Left ventricle myocardium superior (tissue), 1 donor: ENCODE measurements at places on chromosomes 7 and 10. TPM values are rescaled to one million over a fixed set of nuclear protein-coding genes. Genes with fewer than 3 reads are reported as not detected.

WDR86 gene
- 0.37 TPM for total RNA-seq

- DNase-seq: no peak
Observed at GRCh38 chr10:5835446-5836095, 22.3 kb upstream of the GDI2 start.

LLCFC1 gene
- not detected for total RNA-seq

GRCh38 chr10:5362873-5363272, 1.9 kb upstream of the UCN3 start:
- no peak for DNase-seq

- no peak for DNase-seq
Observed at GRCh38 chr7:55514546-55515265, 57.6 kb downstream of the VOPP1 start.

TMEM176B gene
- 45.2 TPM for total RNA-seq

GRCh38 chr7:42071372-42072261, 165.4 kb downstream of the GLI3 start:
- no peak for DNase-seq

PLCE1 gene
- total RNA-seq: 4.6 TPM

DNA sequence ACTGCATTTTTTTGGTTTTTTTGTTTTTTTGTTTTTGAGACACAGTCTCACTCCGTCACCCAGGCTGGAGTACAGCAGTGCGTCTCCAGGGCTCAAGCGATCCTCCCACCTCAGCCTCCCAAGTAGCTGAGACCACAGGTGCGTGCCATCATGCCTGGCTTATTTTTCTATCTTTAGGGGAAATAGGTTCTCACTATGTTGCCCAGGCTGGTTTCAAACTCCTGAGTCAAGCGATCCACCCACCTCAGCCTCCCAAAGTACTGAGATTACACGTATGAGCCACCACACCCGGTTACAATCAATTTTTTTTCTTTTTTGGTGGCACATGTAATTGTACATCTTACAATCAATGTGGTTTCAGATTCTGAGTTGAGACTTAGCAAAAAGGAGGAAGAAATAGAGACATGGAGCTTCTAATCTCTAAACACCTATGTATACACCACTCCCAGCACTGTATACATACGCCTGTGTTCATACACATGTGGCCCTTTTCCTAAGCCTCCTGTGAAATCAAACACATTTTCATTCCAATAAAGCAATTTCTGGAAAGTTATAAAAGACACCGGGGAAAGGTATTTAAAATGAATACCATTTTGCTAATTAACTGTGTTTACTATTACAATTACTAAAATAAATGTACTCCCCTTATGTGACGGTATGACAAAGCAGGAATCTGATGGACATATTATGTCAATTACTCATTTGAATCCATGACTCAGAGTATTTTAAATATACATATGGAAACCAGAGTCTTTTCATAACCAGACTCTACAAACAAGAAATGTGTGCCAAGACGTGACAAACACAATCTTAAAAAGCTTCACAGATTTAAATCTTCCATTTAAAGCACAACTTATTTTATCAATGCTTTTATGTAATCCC, 40.9 kb downstream of the SMURF1 start:
- DNase-seq: no peak

DNA sequence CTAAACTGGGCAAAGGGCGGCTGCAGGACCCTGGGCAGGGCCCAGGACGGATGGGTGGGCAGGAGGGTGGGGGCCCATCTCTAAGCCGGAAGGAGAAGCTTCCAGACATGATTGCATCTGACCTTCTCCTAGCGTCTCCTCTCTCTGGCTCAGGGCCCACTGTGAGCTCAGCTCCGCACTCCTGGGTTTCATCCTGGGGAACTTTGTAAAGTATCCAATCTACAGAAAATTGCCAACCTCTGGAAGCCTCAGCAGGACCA, 8.8 kb upstream of the RET start:
- peak; percentile 30 for DNase-seq

DNA sequence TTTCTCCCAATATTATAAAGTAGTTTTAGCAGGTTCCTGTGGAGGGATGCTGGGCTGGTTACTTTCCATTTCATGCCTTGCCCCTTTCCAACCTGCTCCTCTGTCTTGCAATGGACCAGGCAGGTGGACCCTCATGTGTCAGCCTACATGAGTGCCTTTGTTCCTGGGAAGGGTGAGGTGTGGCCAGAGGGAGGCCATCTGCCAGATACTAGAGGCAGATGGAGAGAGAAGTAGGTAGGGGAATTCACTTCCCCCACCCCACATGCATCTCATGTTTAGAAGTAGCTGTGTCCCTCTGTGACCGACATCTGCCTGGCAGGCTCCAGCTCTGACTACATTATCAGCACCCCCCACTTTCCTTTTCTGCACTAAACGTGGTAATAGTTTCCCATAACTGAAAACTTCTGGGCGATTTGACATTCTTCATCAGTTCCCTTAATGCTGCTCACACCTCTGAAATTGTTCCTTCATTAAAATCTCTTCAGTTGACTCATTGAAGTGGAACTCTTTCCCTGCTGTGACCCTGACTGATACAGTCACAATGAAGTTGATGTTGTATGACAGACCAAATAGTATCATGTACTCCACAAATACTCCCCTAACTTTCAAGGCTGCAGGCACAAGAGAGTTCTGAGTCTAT, 396.3 kb upstream of the FZD8 start:
- DNase-seq: no peak

VIPR2 gene
- 21.3 TPM for total RNA-seq

TEX36 gene
- not detected for total RNA-seq

DNA sequence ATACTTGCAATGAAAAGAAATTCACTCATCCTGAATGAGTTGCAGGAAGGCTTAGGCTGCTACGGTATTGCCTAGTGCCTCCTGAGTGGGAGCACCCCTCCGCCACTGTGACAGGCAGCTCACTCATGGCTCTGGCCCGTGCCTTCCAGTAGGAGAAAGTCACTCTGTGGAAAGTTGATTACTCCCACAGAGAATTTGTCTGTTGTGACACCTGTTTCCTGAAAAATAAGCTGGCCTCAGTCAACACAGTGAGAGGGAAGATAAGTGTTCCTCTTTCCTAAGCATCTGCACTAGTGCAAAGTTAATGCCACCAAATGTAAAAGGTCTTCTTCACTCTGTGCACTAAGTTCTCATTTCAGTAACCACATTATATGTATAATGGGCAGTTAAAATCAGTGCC, 158.8 kb upstream of the INHBA start:
- no peak for DNase-seq

LHFPL3 gene
- not detected for total RNA-seq

GRCh38 chr7:17371671-17372524, 73.4 kb downstream of the AHR start:
- DNase-seq: no peak

GRCh38 chr7:97971120-97971989, 18.6 kb downstream of the OCM2 start:
- DNase-seq: no peak

ZNF107 gene
- 1.1 TPM for total RNA-seq

GRCh38 chr7:11698384-11698871, 133.6 kb downstream of the THSD7A start:
- no peak for DNase-seq

GRCh38 chr10:127565583-127565982, 16.5 kb downstream of the NPS start:
- DNase-seq: no peak

PPP1R17 gene
- total RNA-seq: not detected

DNA sequence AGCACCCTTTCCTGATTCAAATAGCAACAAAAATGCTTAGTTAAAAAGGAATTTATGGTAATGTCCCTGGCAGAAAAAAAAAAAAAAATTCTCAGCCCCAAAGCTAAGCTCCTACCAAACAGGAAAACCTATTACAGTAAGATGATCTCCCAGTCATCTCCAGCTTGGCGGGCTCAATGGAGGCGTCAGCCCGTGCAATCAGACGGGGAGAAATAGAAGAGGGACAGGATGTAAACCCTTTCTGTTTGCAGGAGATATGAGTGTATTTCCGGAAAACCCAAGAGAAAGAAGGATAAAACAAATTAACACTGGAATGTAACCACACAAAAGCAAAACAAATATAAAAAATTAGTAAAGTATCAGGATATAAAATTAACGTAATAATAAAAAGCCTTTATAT, 242.8 kb downstream of the TCERG1L start:
- DNase-seq: no peak

DNA sequence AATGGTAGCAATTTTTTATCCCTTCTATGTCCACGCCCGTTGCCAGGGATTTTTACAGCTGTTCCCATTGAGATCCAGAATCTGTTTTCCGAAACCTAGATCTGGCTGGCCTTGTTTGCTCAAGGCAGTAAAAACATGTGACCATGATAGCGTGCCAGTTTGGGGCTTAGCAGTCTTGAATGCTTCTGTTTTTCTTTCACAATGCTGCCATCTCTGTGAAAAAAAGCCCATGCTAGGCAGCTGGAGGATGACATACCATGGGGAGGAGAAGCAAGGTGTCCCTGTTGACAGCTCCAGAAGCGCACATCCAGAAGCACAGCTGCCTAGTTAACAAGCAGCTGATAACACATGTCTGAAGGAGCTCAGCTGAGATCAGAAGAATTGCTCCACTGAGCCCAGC, 2.2 kb upstream of the ZNF92 start:
- no peak for DNase-seq

ZPBP gene
- total RNA-seq: not detected

DNA sequence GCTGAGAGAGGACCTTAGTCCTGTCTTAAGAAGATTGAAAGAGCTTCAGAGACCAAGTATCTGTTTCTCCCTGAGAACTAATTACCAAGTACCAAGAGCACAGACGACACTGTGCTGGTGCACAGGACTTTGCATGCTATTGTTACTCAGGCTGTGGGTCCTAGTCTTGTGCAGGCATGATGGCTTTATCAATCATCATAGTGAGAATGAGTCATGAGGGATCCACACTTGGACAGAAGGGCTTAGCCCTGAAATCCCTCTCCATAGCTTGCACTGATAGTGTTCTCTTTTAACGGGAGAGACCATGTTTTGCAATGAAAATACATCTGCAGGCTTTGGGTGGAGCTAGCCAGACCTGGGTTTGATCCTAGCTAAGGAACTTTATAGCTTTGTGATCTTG, 93.3 kb downstream of the SORCS3 start:
- no peak for DNase-seq

DNA sequence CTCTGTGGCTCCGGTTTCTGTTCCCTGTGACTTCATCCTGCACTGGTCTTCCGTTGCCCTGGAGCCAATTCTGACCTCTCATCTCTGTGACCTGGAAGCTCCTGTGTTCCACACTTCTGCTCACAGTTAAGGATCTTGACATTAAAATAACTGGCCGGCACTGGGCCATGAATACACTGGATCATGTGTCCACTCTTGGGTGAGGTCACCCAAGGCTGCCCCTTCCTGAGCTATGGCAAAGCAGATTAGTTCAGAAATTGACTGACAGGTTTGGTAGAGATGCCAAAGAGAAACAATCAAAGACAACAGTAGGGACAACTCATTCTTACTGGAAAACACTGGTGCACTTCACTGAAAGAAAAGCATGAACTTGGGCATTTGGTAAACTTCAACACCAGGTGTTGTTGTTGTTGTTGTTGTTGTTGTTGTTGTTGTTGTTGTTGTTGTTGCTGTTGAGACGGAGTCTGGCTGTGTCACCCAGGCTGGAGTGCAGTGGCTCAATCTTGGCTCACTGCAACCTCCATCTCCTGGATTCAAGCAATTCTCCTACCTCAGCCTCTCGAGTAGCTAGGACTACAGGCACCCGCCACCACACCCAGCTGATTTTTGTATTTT, 36.7 kb upstream of the GRID1 start:
- no peak for DNase-seq

DNA sequence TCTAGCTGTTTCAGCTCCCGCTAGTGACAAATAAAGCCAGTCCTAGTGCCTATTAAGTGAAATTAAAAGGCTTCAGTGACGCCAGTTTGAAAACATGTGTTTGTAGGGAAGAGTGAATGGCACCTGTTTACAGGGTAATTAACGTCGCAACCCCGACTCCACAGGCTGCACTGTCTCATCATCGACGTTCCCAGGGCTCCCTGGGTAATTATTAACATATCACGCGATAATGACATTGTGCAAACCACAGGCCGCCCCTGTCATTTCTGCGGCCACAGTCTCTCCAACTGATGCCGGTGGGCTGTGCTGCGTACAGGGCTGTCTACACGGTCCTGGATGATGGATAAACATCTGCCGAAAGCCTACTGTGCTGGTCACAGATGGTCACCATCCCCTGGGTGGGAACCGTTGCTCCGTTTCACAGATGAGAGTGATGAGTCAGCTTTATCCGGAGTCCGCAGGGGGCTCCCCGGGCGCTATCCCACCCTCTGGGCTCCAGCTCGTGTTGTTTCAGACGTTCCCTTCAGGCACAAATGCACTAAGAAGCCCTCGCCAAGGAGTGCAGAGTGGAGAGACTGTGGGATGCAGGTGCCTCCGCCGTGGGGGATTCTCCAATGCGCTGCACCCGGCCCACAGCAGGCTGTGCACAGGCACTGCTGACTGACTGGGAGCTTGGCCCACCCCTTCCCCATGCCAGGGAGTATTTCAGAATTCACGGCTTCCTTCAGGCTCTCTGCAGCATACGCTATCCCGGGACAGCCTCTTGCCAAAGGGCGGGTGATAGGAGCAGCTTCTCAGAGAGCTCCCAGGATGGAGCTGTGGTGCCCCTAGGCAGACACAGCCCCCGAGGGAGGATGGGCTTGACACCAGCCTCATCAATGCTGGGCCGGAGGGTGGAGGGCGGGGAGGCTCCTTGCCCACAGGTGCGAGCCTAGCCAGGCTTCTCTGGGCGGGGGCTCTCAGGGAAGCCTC, 491.8 kb upstream of the FOXK1 start:
- DNase-seq: peak; percentile 16

DNA sequence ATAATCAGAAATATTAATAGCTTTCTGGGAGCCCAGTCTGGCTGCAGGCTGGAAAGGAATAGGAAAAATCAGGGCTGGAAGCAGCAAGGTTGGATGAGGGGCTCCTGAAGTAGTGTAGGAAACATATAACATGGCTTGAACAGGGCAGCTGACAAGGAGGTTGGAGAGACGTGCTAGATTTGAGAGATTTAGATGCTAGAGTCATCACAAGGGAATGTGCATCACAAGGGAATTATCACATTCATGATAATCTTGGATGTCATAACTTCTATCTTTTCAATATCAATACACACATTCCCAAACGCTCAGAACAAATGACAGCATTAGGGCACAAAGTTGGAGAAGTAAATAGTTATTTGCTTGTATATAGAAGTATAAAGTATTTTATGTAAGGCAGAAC, 120.9 kb upstream of the EGFR start:
- DNase-seq: no peak

- peak; percentile 75 for DNase-seq
Observed at GRCh38 chr7:146115851-146116520, 615 bp upstream of the CNTNAP2 start.

GPR26 gene
- total RNA-seq: not detected

DNA sequence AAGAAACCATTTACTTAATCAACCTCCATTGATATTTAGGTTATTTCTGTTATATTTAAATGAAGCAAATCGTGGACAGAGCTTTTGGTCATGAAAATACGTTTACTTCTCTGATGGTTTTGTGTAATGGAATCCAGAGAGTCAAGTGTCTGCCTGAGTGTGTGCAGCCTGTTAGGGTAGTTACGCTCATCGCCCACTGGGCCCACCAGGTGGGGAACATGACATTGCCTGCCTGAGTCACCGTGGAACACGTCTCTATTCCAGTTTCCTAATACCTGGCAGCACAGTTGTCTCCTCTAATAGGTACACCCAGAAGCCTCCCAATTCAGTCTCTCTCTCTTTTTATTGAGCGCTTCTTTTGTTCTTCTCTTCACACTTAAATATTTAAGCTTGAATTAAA, 91.0 kb downstream of the ADCY1 start:
- no peak for DNase-seq

TUBAL3 gene
- total RNA-seq: 0.12 TPM

OGDHL gene
- 4.1 TPM for total RNA-seq
